ENCODE measurements at places on chromosomes 4 and X.
A peak's percentile ranks its signal among the peaks of the same experiment; 100 is the strongest.

- no peak for DNase-seq
These were observed 38.4 kb downstream of the CPLX1 start for GRCh38 chr4:787561-787981.

- no peak for DNase-seq
These were observed 996.1 kb downstream of the PDHA2 start for GRCh38 chr4:96835991-96836390.

DNA sequence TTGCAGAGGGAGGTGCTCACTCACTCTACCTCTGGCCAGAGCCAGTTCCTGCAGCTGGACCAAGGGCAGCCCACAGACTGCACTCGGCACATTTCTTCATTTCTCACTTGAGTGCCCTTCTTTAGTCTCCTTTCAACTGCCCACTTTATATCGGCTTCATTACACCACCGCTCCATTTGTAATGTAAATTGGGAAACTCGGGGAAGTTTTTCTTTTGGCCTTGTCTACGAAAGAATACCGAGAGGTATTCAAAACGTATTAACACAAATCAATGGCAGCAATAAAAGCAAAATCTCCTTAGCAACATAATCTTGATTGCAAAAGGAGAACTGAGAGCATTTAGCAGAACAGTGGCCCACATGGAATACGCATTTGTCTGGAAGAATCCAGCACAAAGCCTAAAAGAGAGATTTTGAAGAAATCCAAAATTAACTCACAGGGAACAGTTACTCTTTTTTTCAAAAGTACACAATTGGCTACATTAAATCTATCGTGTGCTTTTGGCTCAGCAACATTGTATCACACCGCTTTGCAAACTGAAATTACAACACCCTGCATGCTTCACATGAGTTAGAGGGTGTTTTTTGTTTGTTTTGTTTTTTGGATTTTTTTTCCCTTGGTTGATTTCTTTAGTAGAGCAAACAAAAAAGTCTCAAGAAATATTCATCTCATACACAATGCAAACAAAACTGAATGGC is 62.6 kb downstream of the CHIC2 start:
- no peak for DNase-seq

GRCh38 chr4:40033613-40034012 is 23.0 kb upstream of the N4BP2 start:
- DNase-seq = no peak

- no peak for DNase-seq
These were observed 108.8 kb downstream of the ZNF827 start for GRCh38 chr4:145829629-145830395.

DNA sequence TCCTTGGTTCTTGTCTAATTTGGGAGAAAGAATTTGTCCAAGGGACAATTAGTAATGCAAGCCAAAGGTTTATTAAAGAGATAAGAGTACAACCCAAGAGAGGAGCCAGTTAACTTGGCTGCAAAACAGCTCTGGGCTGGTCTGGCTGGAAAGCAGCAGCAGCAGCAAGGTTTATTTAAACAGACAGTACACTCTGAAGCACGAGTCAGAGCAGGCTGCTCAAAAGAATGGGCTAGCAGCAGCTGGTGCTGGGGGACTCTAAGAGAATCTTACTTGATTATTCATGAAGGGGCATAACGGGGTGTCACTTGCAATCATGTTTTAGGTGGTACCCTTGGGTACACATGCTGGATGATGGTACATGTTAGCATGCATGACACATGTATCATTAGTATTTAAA is 17.1 kb upstream of the CT47C1 start:
- no peak for DNase-seq

DNA sequence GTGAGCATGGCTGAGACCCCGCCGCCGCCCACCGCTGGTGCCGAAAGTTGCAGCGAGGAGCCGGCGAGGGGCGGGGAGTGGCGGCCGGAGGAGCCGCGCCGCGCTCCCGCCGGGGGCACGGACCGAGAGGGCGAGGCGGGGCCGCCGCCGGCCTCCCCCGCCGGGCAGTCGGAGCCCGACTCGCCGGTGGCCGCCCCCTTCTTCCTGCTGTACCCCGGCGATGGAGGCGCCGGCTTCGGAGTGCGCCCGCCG is 16.5 kb downstream of the UTP3 start:
- DNase-seq = peak; percentile 11

DNA sequence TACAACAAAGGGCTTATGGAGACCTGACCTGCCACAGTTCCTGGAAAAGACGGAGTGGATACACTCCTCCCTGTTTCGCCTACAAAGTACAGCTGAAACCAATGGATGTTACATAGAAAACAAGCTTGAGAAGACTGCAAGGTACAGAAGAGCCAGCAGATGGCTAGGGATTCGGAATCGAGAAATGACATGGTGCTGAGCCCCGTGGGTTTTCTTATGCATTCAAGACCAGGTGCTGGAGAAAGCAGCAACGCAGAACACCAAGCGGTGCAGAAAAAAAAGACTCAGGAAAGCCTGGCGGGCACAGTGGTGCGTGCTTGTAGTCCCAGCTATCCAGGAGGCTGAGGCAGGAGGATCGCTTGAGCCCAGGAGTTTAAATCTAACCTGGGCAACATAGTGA is 13.8 kb downstream of the TIMM17B start:
- no peak for DNase-seq

DNA sequence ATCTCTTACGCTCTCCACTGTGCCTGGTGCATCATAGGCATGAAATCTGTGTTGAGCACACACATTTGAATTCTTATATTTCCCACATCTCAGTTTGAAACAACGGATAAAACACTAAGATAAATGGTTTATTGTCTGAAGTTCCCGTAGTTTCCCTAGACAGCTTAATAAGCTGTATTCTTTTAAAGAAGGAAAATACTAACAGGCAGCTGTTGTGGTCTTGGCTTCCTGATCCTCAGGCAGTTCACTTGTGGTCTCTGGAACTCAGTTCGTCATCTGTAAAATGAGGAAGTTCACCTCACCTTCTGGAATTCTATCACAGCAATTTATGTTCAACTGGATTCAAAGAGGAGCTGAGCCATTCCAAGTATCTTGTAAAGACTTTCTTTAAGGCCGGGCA is 1805.6 kb upstream of the TENM3 start:
- DNase-seq = no peak

DNA sequence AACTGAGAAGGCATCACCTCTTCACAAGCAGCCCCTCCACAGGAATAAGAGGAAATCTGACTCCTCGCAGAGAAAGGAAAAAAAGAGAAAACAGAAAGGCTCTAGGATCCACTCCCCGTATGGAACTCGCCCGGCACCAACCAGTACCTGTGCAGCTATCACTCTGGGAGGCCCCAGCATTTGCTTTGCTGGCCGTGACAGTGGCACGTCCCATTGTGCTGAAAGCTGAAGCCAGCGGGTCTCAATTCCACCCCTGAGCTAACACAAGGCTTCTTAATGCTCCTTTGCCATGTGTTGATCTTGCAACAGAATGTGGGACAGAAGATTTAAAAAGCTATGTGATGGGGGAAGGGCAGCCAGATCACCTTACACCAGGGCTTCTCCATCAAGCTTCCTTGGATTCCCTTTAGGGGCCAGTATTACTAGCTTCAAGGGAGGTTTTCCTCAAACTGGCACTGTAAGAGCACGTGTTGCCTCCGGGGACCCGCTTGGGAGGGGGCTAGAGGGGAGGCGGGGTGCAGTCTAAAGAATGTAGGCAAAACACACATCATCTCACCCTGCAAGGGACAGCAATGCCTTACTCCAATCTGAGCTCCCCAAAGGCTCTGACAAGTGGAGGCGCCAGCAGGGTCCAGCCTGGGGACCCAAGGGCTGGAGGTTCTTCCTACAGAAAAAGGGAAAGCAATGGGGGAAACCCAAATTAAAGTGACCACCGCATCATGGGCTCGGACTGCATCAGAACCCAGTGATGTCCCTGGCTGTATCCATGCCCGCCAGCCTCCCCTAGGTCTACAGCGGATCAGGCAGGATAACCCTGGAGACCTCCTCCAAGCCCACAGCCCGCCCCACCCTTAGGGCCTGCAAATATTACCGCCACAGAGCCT is 1.2 kb downstream of the USP46 start:
- DNase-seq = no peak

- no peak for DNase-seq
These were observed 2.5 kb downstream of the SLC25A4 start for GRCh38 chr4:185145572-185145971.

- peak; percentile 8 for DNase-seq
These were observed 1655.5 kb upstream of the AGA start for GRCh38 chr4:179097741-179098140.

DNA sequence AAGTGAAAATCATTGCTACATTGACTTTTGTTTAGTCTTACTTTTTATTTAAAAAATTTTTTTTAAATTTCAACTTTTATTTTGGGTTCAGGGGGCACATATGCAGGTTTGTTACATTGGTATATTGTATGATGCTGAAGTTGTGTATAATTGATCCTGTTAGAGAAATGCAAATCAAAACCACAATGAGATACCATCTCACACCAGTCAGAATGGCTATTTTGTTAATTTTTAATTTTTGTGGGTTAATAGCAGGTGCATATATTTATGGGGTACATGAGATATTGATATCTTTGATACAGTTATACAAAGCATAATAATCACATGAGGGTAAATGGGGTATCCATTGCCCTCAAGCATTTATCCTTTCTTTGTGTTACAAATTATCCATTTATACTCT is 34.1 kb downstream of the RBMX2 start:
- DNase-seq = no peak

GRCh38 chr4:188661502-188661901 is 522.3 kb downstream of the TRIML1 start:
- no peak for DNase-seq

DNA sequence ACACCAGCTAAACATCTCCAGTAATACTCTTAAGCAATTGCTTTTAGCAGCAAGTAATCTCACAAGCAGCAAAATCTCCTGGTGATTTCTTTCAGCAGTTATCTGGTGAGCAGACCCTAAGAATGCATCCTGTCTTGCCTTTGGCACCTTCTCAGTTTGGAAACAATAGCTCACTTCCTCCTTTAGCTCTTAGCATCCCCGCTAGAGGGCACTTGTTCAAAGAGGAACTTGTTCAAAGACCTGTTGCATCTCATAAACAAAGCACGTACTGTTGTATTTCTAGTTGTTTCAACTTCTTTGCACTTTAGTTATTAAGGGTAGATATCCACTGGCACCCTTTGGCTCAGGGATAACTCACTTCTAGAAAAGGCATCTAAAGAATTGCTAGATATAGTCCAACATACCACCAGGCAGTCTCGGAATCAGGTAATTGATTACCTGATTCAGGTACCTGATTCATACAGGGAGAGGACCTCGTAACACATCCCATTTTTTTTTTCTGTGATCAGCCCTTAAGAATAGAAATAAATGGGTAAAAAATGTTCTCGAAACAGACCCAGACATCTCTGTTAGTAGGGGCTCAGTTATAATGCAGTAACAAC is 81.9 kb upstream of the QRFPR start:
- peak; percentile 70 for DNase-seq

DNA sequence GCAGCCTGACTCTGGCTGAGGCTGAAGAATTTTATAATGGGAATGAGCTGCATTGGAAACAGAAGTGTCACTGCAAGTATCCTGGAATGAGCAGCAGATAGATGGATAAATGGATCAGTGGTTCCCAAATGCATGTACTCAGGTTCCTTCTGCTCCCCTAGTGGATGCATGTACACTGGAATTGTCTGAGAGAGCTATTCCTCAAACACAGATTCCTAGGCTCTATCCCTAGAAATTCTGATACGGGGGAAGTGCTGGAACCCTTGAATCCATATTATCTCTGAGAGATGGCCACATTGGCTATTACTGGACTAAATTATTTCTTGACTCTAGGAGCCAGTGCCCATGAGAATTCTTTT is 64.8 kb downstream of the TMEM131L start:
- DNase-seq = no peak

GRCh38 chrX:48747415-48748016 is 14.0 kb upstream of the GLOD5 start:
- DNase-seq = no peak

- DNase-seq = no peak
These were observed 552 bp downstream of the PIM2 start for GRCh38 chrX:48918301-48918642.

- DNase-seq = peak; percentile 3
These were observed 33.7 kb downstream of the AMMECR1 start for GRCh38 chrX:110284159-110284558.

DNA sequence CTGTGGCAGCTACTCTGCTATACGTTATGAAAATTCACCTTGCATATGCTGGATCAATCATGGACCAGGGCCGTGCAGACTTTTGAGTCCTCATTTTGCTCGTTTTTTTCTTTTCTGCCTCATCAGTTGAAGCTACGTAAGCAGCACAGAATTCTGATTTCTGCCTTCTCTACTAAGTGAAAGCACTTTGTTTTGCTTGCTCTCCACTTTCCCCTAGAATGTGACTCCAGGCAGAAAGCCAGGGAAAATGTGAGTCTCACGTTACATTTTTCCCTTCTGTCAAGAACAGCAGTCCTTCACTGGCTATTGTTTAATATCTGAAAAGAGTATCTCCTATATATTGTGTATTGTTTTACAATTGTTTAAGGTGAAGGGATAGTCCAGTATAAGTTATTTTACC is 1840.1 kb downstream of the PCDH7 start:
- DNase-seq = no peak

GRCh38 chrX:119132961-119133360 is 5.3 kb upstream of the KIAA1210 start:
- no peak for DNase-seq

DNA sequence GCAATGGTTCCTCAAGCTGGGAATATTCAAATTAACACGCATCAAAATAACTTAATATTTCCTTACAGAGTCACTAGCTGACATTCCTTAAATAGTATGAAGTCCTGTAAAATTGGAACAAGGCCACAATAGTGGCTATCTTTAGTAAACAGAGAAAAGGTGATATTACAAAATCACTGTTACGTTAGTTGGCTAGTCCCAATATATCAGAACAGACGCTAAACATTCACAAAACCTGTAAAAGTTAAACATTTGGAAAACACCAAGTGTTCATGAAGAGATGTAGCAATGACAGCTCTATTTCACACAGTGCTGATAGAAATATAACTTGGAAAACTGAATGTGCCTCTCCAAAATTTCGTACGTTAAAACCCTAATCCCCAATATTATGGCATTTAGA is 61.0 kb upstream of the FAM47C start:
- no peak for DNase-seq

DNA sequence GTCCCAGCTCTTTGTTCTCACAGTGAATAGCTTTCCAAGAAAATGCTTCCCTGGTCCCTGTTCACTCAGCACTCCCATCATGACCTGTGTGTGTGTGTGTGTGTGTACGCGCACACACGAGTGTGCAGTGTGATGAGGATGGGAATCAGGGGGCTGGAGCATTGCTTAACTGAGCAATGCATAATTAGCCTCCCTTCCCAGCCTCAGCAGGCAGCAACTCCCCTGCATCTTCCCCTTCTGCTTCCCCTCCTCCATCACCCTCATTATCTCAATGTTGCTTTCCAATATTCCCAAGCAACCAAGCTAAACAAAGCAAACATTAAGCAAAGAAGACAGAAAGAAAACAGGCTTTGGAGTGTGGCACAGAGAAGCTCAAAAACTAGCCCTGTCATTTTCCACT is 137.0 kb downstream of the RBM47 start:
- no peak for DNase-seq

GRCh38 chr4:188110741-188111471 is 1.5 kb upstream of the TRIML2 start:
- no peak for DNase-seq

GRCh38 chr4:107997794-107998193 is 8.1 kb downstream of the HADH start:
- DNase-seq = no peak
